ENCODE measurements at places on chromosomes 1 and 21. TPM values are rescaled to one million over a fixed set of nuclear protein-coding genes. Genes with fewer than 3 reads are reported as not detected.

Gene PDZK1
- 1.1 TPM for total RNA-seq

DNA sequence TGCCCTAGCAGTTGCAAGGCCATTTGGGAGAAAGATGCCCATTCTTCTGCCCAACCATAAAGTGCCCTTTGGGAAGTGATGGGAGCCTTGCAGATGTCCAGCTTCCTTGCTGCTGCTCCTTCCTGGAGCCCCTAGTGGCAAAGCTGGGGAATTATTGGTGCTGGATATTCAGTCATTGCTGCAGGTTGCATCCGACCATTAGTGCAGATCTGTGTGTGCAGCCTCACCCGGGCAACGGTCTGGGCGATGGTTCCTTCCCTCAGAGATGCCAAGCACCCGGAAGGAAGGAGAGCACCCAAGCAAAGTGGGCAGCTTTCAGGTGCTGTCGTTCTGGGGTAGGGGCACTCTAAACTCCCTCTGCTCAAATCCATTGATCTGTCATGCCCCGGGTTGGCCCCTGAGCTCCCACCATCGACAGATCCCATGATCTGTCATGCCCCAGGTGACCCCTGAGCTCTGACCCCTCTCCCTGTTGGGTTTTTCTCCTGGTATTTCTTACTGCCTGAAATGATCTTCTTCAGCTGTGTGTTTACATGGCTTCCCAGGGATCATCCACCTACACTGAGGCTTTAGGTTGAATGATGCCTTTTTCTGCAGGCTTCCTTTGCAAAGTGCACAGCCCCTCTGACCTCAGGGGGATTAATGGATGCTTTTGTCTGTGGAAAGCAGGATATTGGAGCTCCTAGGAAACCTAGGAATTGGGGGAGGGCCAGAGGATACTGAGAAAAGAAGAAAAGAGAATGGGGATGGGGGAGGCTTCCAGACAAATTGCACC, 467.5 kb downstream of the PTPRU start:
- DNase-seq: no peak

DNA sequence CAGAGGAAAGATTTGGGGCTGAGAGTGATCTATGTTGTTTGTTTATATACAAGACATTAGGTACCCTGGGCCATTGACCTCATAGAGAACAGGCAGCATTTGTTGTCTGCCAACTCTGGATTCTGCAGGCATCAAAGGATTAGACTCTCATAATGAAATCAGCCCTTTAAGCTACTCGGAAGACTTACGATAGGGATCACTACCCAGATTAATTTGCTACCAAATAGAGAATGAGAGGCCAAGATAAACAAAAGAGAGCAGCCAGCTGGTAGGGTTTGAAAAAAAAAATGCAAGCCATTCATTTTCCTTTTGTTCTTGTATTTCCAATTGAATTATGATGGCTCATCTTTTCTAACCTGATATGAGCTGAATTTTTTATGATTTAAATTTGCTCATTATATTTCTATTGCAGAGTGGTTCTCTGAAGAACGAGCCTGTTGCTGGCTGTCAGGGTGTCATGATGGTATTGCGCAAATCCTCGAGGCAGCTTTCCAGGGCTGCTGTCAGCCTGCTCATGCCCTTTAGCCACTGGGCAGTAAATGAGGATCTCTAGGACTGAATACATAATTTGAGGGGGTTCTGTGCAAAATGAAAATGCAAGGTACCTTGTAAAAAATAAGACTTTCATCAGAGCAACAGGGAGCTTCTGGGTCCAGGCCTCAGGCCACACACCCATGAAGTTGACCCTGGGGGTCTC, 116.4 kb upstream of the KCNJ15 start:
- no peak for DNase-seq

- no peak for DNase-seq
These were observed 39.1 kb downstream of the KCNC4 start for GRCh38 chr1:110249256-110249655.

GRCh38 chr1:204188959-204189639, 7.2 kb downstream of the KISS1 start:
- no peak for DNase-seq

GRCh38 chr1:8847990-8848389, 30.5 kb downstream of the ENO1 start:
- no peak for DNase-seq

DNA sequence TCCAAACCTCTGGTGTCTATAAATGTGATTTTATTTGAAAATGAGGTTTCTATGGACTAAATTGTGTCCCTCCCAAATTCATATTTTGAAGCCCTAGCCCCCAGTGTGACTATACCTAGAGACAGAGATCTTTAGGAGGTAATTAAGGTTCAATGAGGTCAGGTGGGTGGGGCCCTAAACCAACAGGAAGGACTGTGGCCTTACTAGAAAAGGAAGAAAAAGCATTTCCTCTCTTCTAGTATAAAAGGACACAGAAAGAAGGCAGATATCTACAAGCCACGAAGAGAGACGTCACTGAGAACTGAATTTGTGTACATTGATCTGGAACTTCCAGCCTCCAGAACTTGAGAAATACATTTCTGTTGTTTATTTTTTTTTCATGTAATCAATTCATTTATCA, 123.1 kb upstream of the RUNX1 start:
- no peak for DNase-seq

DNA sequence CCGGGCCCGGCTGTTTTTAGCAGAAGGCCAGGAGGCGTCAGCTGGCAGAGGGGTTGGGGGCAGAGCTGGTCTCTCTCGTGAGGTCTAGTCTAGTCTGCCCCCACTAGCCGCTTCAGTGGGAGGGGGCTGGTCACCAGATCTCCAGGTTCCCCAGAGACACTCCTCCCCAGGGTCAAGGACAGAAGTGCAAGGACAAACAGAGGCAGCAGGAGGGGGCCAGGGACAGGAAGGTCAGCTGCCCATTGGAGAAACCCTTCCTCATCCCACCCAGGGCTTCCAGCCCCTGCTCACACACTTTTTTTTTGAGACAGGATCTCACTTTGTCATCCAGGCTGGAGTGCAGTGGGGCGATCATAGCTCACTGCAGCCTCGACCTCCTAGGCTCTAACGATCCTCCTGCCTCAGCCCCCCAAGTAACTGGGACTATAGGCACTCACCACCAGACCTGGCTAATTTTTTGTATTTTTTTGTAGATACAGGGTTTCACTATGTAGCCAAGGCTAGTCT, 10.0 kb downstream of the FAM229A start:
- no peak for DNase-seq

Data from chondrocyte (in vitro differentiated cells).